T-helper 17 cell (primary cell): ENCODE measurements at places on chromosomes 12 and 14.

DNA sequence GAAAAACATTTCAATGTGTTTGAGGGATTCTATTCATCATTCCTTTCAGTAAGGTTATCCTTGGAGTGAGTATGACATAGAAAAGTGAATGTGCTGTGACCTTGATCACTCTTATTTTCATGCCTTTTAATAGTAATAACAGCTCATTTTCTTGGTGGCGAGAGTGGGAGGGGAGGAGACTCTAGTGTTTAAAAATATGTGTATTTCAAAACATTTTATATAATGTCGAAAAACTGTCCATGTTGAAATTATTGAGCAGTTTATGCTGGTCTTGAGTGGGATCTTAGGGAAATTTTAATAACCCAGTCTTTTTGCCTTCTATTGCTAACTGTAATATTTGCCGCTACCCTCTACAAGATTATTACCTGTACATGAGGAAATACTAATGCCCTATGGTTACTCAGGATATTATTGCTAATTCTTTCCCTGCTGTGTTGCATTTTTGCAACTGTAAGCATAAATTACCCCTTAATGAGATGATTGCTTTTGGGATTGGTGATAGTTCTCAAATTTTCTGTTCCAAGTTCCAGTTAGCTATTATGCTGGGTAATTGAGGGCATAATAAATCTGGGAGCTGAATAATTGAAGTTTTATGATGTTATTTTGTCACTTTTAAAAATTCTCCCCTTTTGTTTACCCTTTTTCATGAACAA, 21.9 kb downstream of the ATF7IP start:
- no peak for DNase-seq

- no peak for DNase-seq
These were observed 141.6 kb downstream of the GLT1D1 start for GRCh38 chr12:128994856-128995255.

GRCh38 chr14:55133416-55133815, 4.4 kb downstream of the LGALS3 start:
- DNase-seq: no peak

GRCh38 chr14:57982804-57983634, 117.1 kb upstream of the SLC35F4 start:
- DNase-seq: no peak

DNA sequence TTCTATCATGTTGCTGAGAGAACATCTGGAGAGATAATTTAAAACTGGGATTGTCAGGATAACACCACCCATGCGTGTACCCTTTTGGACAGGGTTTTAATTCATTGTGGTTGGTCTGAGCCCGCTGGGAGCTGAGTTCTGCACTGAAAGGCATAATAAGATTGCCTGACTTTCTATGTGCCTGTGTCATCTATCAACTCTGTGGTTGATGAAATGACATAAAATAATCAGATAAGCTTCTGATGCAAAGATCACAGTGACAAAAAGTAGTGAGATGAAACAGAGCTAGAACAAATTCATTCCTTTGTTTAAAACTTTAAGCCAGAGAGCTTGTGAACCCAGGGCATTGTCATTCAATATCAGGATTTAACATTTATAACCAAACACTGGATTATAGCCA, 98.7 kb downstream of the BBS10 start:
- no peak for DNase-seq

GRCh38 chr12:47636908-47637780, 68.7 kb downstream of the RPAP3 start:
- DNase-seq: no peak

GRCh38 chr12:98504368-98504617, 11.1 kb upstream of the TMPO start:
- DNase-seq: no peak

DNA sequence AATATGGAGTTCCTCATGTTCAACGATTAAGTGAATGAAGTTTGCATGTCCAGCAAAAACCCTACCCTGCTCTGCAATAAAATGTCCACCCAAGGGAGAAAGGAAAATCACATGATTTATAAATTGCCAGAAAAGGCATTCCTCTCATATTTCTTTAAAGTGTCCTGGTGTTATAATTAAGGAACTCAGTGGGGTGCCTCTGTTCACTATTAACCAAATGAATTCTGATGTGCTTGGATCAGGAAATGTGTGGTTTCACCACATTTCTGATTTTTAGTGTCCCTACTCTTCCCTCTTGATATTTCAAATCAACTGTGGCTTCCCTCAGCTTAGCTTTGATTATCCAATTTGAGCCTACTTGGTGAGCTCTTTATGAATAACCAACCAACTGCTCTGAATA, 208.1 kb downstream of the PHLDA1 start:
- DNase-seq: no peak

DNA sequence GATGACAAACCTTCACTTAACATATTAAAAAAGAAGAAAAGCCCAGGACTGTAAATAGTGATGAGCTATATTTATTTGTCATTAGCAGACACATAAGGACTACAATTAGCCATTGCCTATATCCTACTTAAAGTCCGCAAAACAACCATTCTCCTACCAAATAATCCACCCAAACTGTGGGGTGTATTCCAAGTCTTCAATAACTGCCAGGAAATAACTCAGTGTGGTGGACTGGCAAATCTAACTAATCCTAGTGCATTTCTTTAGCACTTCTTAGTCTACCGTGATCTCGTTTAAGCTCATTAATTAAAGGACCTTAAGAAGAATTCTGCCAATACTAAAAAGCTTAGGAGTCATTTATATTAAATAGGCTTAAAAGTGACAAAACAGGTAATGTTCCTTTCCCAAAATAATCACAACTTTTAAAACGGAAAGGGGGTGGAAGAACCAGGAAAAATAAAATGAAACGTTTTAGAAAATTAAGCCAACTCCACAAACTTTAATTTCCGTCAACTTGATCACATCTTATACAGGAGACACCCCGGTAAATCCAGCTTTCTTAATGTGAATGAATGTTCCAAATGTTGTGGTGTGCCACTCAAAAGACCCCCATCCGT, 1.8 kb downstream of the NOVA1 start:
- no peak for DNase-seq

DNA sequence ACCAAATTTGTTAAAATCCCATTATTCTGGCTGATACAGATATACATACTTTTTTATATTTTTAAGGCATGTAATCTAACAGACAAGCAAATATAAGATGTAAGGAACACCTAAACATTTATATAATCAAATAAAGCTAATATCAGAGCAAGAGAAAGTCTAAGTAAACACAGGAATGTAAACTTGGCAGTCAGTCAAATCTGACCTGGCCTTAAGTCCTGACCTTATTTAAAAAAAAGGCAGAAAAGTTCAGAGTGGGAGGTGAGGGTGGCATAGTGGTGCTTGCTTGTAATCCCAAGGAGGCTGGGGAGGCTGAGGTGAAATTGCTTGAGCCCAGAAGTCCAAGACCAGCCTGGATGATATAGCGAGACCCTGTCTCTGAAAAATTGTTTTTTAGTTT, 152.6 kb downstream of the DERA start:
- no peak for DNase-seq

- no peak for DNase-seq
These were observed 20.7 kb downstream of the GCH1 start for GRCh38 chr14:54881761-54882401.
